ENCODE measurements at places on chromosomes 1 and 21.

- DNase-seq, result no peak
Measured at GRCh38 chr1:32337855-32338636, 2.0 kb upstream of the MARCKSL1 start.

DNA sequence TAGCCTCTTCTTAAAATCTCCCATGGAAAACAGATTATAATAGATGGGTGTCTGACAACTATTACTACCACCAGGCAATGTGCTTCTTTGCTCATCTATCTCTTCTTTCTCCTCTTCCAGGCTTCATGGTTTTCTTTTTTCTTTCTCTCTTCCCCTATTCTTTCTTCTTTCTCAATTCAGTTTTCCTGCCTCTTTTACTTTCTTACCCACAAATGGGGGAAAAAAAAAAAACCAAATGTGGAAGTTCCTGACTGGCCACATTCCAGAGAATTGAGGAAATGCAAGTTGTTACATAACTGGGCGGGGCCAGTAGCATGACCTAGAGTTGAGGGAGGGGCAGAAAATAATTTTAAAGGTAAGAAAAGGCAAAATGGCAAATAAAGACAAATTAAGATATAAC, 10.9 kb upstream of the SMG7 start:
- no peak for DNase-seq

DNA sequence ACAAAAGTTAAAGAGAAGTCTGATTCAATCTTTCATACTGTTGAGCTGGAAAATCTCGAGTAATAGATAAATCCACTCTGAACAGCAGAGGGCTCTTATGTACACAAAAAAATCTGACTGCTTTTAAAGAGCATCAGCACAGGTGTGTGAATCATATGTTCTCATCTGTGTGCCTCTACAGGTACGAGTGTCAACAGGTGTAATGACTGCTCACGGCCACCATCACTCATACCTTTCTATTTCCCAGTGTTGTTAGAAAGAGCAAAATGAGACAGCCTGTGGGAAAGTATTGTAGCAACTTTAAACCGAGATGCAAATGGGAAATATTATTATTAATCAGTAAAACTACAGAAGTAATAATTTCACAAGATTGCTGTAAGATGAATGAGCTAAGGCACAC, 49.0 kb upstream of the SCAF4 start:
- DNase-seq, result peak; percentile 34

- no peak for DNase-seq
Measured at GRCh38 chr1:217039926-217040325, 316.7 kb upstream of the ESRRG start.

- no peak for DNase-seq
Measured at GRCh38 chr21:42250422-42251403, 31.8 kb downstream of the ABCG1 start.

- no peak for DNase-seq
Measured at GRCh38 chr21:36806103-36806502, 107.2 kb downstream of the SIM2 start.

- DNase-seq, result no peak
Measured at GRCh38 chr1:25540750-25541342, 2.6 kb upstream of the LDLRAP1 start.

- DNase-seq, result no peak
Measured at GRCh38 chr1:2492091-2492490, 16.0 kb downstream of the PLCH2 start.

DNA sequence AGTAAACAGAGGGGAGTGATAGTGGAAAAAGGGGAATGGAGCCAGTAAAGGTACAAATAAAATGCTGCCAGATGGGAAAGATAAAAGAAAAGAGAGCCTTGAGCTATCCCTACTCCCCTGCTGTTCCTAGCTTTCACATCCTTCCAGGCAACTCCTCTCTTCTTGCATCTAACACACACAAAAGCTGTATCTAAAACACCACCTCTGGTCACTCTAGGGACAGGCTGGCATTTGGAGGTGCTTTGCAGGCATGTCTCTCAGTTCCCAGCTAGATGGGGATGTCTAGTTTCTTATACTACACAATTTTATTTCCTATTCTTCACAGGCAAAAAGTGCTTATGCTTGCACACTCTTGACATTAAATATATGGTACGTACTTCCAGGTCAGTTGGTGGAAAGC, 185.1 kb upstream of the ST6GALNAC5 start:
- DNase-seq, result no peak

GRCh38 chr1:72693899-72694298, 411.6 kb upstream of the NEGR1 start:
- no peak for DNase-seq

DNA sequence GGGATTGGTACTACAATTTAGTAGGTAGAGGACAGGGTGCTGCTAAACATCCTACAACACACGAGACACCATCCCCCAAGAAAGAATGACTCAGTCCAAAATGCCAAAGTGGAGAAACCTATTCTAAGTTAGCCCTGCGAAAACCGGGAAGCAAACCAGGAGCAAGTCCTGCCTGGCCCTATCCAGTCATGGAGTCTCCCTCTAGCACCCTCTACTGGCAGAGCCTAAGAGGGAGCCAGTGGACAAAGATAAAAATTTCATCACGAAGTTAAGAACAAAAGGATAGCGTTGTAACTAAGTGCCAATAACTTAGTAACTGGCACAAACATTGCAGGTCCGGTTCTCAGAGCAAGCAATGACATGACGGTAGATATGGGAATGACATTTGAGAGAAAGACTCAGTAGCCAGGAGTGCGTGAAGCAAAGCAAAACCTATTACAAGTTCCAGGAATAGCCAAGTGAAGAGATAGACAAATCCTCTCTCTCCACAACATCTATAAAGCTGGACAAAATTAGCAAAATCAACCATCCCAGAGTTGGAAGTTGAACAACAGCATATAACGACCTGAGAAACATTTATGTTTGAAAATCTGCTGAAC, 383.5 kb downstream of the OMA1 start:
- DNase-seq, result peak; percentile 66

DNA sequence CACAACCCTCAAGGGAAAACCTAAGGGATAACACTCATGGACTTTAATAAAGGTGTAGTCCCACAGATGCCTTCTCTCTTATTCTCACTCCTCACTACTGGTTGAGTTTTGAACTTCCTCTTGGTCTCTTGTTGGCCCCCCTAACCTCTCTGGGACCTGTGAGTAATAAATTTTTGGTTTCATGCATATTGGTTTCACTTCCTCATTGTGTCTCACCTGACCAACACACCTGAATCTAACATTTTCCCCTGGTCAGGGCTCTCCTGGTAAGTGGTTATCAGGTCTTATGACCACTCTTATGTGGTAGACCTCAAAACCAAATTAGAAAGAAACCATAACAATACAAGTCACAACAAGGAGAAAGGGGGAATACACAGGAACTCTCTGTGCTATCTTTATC, 60.5 kb upstream of the PRMT6 start:
- no peak for DNase-seq

DNA sequence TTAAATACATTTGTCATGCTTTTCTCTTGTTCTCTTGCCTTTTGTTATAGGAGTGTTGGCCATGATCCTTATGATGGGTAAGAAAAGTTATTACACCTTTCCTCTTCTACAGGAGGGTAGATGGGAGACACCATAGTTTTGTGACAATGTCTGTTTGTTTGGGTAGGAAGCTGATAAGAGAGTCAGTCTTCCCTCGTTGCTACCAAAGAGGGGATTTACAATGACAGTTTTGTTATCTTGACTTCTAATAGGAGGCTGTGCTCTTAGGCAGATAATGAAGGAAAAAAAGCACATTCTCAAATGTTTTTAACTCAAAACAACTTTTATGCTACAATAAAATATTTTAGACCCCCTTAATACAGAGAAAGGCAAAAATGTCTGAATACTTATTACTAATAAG, 48.0 kb upstream of the WLS start:
- DNase-seq, result no peak

GRCh38 chr1:222331340-222331739, 216.6 kb downstream of the HHIPL2 start:
- no peak for DNase-seq

DNA sequence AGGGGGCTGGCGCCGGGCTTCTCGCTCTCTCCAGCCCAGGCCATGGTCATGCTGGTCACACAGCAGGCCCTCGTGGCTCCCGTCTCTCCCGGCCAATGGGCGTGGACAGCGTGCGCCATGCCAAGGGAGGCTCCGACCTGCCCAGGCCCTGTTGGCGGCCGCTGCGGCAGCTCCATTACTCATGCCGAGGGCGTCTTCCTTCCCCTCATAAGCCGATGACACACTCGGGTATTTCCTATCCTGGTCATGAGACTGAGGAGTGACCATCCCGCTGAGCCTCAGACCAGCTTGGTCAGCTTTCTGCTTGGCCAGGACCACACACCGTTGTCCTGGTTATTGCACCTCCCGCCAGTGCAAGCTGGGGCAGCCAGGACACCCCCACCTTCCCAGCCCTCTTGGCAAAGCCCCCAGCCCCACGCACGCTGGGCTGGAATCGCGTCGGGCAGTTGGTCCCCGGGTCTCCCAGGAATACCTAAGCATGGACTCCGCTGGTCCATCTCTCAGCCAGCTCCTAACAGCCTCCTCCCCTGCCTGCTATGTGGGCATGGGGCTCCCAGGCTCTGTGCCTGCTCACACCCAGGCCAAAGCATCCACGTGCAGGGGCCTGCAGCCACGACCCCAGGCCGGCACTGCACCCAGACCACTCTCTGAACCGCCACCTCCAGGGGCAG, 49.8 kb downstream of the ARHGEF16 start:
- DNase-seq, result peak; percentile 89

GRCh38 chr1:107318932-107319331, 178.1 kb downstream of the NTNG1 start:
- DNase-seq, result no peak

GRCh38 chr1:230857822-230858221, 10.5 kb downstream of the C1orf198 start:
- no peak for DNase-seq

DNA sequence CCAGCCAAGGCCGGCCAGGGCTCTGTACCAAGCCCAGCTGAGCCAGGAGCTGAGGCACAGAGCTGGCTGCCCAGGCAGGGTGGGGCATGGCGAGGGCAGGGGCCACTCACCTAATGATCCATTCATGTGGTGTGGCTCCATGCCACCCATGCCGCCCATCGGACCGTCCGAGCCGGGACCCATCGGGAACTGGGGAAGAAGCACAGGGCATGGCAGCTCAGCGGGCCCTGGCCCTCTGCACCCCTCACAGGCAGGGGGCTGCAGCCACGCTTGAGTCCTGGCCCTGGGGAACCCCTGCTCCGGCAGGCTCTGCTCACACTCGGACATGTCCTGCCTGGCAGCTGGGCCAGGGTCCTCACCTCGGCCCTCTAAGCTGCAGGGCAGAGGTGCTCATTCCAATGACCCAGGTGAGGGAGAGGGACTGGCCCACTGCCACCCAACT, 28.7 kb downstream of the MRPL37 start:
- DNase-seq, result no peak

DNA sequence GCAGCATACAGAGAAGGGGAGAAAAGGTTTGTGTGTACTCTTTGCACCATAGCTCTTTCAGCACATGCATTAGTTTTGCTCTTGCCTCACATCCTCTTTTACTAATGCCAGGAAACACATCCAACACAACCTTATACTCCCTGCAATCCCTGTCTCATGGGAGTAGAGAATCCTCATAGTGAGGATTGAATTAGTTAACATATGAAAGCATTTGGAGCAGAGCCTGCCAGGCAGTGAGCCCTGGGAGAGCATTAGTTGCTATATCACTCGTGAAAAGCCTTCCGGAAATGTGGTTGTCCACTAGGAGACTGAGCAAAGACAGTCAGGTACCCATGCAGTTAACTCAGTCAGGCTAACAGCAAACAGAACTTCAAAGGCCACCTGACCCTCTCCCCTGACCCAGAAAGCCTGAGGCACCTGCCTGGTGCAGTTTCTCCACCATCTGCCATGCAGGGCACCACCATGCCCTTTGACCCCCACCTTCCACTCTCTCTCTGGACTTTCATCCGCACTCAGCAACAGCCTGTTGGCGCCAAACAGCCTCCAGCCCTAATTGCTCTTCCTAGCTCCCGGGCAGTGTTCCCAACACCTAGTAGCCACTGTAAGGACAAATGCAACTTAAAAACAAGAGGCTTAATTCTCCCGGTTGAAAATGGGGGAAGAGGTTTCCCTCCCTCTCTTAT, 14.9 kb upstream of the AGT start:
- no peak for DNase-seq

- DNase-seq, result no peak
Measured at GRCh38 chr1:210447456-210448057, 118.9 kb downstream of the HHAT start.

DNA sequence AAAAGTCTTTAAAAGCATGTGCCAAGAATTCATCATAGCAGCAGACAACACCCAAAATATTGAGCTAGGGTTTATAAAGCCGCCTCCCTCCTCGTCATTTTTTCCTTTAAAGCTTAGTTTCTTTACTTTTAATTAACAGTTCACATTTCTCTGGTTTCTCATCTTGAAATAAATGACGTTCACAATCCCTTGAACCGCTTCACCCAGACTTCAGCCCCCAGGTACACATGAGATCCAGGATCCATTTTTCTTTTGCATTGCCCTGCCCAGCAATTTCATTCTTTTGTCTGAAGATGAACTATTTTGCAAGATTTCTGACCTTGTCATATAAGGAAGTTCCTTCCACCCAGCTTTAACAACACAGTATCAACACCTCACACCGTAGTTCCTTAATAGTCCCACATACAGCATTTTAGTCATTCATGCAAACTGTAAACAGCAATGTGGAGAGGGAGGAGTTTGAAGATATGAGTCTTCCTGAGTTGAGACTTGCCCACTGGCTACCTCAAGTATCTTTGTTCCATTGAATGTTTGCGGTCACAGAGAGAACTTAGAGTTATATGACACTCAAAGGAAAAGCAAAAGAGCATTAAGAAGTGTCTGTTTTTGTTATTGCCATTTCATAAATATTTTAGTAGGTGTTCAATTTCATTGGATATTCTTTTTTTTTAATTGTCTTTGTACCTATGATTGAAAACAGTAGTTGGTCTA, 35.3 kb upstream of the CACYBP start:
- no peak for DNase-seq

GRCh38 chr1:54256522-54257345, 56.8 kb downstream of the MRPL37 start:
- DNase-seq, result no peak

- peak; percentile 99 for DNase-seq
Measured at GRCh38 chr1:245085508-245086095, 69.2 kb upstream of the KIF26B start.

- no peak for DNase-seq
Measured at GRCh38 chr1:59178339-59179187, 118.3 kb upstream of the FGGY start.

- DNase-seq, result no peak
Measured at GRCh38 chr1:151284013-151284577, 2.0 kb downstream of the ZNF687 start.

DNA sequence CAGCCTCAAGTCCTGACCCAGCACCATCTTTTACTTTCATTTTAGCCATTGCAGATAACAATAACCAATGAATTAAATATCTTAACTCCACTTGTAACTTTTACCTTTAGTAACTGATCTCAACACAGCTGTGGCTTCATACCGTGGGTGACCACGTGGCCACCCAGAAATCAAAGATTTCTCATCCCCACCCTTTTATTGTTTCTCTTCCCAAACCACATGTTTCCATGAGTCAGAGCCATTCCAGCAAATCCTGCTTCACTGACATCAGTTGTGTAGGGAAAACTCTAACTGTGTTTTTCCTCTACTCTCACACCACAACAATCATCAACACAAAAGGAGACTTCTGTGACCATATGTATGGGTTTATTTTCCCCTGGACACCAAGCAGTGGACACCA, 25.1 kb upstream of the BRDT start:
- DNase-seq, result no peak

Measured in RKO (cell line).